Daoy (cell line): ENCODE measurements at places on chromosomes 4 and X. TPM values are rescaled to one million over a fixed set of nuclear protein-coding genes. Genes with fewer than 3 reads are reported as not detected.

The KLHL4 gene
- 2.5 and 2.7 TPM in 2 replicates for total RNA-seq

The DNAAF6 gene
- not detected in 2 replicates for total RNA-seq

The ETDB gene
- total RNA-seq, result not detected in 2 replicates

The SSX3 gene
- total RNA-seq, result 1.1 TPM in 1 of 2 replicates, not detected in the other

The CPLX1 gene
- total RNA-seq, result not detected in 2 replicates

The ERAS gene
- total RNA-seq, result not detected in 2 replicates

The SMIM10 gene
- total RNA-seq, result 2.7 and 3.1 TPM in 2 replicates

The KANTR gene
- total RNA-seq, result 1.5 and 3.2 TPM in 2 replicates

The VEGFD gene
- total RNA-seq, result 1.1 TPM in 1 of 2 replicates, not detected in the other

The UGT2B17 gene
- not detected in 2 replicates for total RNA-seq

DNA sequence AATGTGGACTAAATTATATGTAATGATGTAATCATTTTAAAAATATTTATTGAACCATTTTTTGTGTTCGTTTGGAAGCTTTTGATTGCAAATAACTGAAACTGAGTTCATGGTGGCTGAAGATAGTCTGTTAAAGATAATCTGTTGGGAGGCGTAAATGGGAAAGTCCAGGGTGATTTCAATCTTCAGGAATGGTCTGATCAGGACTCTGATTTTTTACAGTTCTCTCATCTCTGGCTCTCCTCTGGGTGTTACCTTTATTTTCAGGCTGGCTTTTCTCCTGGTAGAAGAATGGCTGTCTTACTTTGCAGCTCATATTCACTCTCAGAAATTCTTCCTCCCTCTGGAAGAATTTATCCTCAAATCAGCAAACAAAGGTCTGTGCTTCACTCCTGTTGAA lies 199.0 kb upstream of the LEF1 start:
- no peak for DNase-seq

GRCh38 chr4:53959343-53960120 lies 104.9 kb downstream of the CHIC2 start:
- DNase-seq, result no peak

DNA sequence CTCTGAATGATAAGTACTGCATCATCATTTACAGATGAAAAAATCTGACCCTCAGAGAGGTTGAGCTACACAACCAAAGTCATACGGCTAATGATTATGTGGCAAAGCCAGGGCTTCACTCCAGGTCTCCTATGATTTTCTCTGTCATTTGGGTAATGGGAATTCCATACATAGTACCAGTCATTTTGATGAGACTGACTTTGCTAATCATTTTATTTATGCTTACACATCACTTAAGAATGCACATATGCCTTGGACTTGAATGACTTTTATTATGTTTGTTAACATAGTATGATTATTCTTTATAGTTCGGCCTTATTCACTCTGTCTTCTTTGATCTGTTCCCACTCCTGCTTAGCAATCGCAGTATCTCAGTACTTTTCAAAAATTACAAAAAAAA lies 255.1 kb upstream of the GPRIN3 start:
- no peak for DNase-seq

GRCh38 chrX:70554081-70554480 lies 109.4 kb downstream of the DLG3 start:
- no peak for DNase-seq

GRCh38 chrX:91079342-91080114 lies 355.1 kb upstream of the PABPC5 start:
- no peak for DNase-seq

DNA sequence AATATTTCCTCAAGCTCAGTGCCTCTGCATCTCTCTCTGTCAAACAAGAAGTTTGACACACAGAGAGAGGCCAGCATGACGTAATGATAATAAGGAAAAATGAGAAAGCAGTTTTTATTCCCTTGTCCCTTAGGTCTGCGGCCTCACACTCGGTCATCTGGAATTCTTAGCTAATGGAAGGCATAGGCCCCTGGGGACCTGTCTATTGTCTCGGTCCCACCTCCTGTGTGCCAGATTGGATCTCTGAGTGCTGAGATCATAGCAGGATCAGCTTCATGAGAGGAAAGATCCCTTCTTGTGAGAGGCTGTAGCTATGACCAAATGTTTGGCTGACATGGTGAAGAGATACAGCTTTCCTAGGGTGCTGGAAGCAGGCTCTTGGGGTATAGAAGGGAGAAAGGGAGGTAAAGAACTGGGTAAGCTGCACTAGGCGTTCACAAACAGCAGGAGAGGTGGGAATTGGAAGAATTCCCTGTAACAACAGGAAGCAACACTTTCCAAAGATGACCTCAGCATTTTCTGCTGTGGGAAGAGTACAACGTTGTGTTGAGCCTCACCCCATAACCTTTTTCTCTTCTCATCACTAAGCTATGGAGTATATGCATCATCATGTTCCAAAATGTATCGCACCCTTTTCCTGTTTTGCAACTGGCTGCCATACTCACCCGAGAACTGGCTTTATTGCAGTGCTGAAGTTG lies 20.2 kb downstream of the TMEM31 start:
- DNase-seq, result peak; percentile 56

GRCh38 chr4:184479516-184479950 lies 5.2 kb upstream of the IRF2 start:
- no peak for DNase-seq

GRCh38 chr4:142404191-142404611 lies 441.9 kb downstream of the INPP4B start:
- peak; percentile 59 for DNase-seq

GRCh38 chr4:22246847-22247246 lies 269.0 kb downstream of the ADGRA3 start:
- DNase-seq, result no peak

- DNase-seq, result no peak
Observed at GRCh38 chrX:113001836-113002235, 161.2 kb upstream of the AMOT start.

GRCh38 chr4:76716658-76717057 lies 181.3 kb downstream of the SOWAHB start:
- DNase-seq, result no peak

DNA sequence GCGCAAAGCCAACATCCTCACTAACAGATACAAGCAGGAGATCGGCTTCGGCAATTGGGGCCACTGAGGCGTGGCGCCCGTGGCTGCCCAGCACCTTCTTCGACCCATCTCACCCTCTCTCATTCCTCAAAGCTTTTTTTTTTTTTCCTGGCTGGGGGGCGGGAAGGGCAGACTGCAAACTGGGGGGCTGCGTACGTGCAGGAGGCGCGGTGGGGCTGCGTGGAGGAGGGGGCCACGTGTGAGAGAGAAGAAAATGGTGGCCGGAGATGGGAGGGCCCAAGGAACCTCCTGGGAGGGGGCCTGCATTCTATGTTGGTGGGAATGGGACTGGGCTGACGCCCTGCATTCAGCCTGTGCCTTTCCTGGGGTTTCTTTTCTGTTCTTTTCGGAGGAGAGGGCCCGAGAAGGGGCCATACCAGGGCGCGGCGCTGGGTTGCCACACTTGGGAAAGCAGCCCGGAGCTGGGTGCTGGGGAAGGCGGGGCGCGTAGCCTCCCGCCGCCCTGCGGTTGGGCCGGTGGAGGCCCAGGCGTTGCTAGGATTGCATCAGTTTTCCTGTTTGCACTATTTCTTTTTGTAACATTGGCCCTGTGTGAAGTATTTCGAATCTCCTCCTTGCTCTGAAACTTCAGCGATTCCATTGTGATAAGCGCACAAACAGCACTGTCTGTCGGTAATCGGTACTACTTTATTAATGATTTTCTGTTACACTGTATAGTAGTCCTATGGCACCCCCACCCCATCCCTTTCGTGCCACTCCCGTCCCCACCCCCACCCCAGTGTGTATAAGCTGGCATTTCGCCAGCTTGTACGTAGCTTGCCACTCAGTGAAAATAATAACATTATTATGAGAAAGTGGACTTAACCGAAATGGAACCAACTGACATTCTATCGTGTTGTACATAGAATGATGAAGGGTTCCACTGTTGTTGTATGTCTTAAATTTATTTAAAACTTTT lies 4.5 kb downstream of the MID1IP1 start:
- DNase-seq, result peak; percentile 76

- peak; percentile 0 for DNase-seq
Observed at GRCh38 chrX:96909291-96909690, 25.6 kb downstream of the RPA4 start.

- peak; percentile 1 for DNase-seq
Observed at GRCh38 chrX:35919536-35920309, at the start of gene CFAP47. Gene CFAP47, plus strand, starts transcription at chrX:35919734. Its CDS starts 66 bp downstream, at chrX:35919800.

DNA sequence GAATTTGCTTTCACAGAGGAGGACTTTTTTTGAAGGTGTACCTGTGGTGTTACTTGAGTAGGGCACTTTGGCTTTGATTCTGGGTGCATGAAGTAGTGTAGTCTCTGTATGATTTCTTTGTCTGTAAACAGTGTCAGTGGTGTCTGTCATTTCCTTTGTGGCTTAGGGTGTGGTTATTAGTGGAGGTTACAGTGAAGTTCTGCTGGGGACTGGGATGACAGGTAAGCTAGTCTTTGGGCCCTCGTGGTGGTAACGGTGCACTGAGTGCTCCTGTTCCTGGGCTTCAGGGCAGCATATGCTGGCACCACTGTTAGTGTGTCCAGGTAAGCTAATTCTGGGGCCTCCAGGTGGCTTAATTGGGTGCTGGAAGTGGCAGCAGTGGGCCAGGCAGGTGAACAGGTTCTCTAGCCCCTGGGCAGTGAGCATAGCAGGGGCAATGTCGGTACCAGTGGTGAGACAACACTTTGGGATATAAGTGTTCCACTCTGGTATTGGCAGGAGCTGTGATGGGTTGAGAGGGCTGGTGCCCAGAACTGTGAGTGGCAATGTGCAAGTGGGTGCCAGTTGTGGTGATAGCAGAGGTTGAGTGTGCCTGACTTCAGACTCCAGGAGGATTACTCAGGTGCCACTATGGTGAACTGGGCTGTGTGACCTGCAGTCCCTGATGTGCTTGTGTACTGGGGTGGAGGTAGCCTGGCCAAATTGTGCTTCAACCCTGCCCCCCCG lies 26.0 kb upstream of the VSIG1 start:
- DNase-seq, result no peak

- DNase-seq, result no peak
Observed at GRCh38 chr4:108829966-108830492, 67.2 kb upstream of the ETNPPL start.

DNA sequence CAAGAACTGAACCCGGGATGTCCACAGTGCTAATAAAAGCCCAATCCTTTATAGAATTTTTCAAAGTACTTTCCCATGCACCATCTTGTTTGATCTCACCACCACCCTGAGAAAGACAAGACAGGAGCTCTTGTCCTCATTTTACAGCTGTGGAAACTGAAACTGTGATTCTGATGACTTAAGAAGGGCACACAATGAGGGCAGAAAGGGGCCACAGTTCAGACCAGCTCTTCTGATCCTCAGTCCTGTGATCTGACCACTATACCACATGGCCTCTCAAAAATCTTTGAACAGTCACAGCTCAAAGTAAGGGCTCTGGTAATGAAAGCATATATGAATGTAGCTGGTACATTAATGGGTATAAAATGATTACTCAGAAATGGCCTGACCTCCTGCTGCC lies 127.3 kb upstream of the CPEB2 start:
- no peak for DNase-seq

- no peak for DNase-seq
Observed at GRCh38 chrX:132231587-132231986, 12.3 kb upstream of the RAP2C start.

DNA sequence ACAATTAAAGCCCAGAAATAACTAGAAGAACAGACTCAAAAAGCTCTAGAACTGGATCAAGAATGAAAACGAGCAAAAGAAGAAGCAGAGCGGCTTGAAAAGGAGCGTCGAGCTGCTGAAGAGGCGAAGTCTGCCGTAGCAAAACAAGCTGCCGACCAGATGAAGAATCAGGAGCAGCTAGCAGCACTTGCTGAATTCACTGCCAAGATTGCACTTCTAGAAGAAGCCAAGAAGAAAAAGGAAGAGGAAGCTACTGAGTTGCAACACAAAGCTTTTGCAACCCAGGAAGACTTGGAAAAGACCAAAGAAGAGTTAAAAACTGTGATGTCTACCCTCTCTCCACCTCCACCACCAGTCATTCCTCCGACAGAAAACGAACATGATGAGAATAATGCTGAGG lies 56.1 kb upstream of the PPP4R3C start:
- no peak for DNase-seq
